ENCODE measurements at places on chromosomes 5 and 9.

GRCh38 chr5:107557051-107557658, 113.6 kb downstream of the EFNA5 start:
- DNase-seq: no peak

DNA sequence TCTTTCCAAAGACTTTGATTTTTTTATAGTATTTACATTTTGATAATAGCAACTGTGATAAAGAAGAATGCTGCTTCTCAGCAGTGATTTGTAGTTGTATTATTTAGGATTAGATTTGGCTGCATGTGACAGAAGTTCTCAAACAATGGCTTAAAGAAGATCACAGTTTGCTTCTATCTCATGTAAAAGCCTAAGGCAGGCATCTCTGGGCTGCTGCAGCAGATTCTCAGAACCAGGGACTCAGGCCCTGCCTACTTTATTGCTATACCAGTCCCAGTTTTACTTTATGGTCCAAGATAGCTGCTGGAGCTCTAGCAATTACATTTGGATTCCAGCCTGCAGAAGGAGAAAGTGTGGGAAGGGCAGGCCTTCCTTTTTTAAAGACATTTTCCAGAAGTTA, 8.8 kb upstream of the SNX2 start:
- no peak for DNase-seq

DNA sequence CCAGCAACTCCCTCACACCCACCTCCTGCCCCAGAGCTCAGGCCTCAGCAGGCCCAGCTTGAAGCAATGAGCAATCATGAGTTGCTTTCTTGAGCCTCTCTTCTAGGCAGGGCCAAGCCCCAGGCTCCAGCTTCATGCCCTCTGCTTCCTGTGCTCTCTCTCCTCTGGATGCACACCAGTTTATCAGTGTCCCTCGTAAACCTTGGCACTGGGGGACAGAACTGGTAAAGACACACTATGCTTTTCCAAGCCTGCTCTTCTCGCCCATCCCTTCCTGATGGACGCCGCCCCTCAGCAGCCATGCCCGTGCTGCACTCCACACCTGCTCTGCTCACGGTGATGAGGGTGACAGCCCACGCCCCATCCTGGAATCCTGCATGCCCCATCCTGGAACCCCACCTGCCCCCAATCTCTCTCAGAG, 49.4 kb upstream of the ORM1 start:
- no peak for DNase-seq

DNA sequence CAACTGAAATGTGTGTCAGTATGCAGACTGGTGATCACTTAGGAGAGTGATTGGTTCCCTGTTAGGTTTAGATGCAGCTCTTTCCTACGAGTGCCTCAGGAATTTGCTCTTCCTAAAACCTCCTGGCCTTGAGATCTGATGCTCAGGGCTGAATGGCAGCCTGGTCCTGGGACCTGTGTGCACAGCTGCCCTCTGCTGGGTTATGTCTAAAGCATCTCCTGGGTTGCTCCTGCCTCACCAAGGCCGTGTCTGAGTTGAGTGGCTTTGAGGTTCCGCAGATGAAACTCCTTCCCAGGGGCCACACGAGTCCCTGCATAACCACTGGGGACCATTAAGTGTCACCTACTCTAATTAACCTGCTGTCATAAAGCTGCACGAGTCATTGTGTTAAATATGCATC, 59.5 kb downstream of the MVB12B start:
- no peak for DNase-seq

GRCh38 chr9:116008278-116008677, 145.3 kb upstream of the PAPPA start:
- DNase-seq: no peak

- DNase-seq: no peak
Measured at GRCh38 chr5:58542709-58543108, 40.2 kb upstream of the RAB3C start.

- DNase-seq: no peak
Measured at GRCh38 chr5:1515311-1515920, 8.3 kb downstream of the LPCAT1 start.

DNA sequence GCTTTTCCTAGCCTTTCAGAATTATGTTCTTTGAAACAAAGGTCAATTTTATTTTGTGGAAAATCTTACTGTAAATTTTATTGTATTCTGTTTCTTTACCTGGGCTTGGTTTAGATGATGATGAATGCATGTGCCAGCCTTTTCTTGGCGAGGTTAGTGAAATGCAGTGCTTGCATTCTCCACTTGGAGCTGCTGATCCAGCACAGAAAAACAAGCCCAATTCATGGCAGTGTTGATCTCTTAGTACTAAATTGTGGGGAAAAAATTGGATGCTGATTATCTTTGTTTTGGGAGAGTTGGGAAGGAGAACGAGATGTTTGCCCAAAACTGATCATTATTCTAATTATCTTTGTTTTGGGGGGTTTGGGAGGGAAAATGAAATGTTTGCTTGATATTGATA, 3.7 kb downstream of the HABP4 start:
- DNase-seq: no peak

DNA sequence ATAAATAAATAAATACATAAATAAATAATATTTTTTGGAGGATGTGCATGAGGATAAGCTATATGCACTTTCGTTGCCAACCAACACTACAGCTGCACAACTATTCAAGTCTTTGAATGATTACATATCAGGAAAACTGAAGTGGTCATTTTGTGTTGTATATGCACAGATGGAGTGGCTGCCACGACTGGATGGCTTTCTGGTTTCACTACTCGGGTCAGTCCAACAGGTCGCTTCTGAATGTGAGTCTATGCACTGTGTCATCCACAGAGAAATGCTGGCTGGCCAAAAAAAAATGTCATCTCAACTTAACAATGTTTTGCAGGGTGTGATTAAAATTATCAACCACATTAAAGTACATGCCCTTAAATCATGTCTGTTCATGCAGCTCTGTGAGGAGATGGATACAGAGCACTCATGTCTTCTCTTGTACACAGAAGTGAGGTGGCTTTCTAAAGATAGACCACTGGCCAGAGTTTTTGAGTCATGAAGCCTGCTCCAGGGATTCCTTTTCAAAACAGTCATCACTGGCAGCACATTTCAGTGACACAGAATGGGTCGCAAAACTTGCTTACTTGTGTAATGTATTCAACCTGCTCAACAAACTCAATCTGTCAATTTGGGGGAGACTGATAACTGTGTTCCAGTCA, 589.8 kb upstream of the CYLC2 start:
- DNase-seq: no peak

GRCh38 chr9:16178294-16178693, 625.5 kb downstream of the CCDC171 start:
- DNase-seq: no peak

DNA sequence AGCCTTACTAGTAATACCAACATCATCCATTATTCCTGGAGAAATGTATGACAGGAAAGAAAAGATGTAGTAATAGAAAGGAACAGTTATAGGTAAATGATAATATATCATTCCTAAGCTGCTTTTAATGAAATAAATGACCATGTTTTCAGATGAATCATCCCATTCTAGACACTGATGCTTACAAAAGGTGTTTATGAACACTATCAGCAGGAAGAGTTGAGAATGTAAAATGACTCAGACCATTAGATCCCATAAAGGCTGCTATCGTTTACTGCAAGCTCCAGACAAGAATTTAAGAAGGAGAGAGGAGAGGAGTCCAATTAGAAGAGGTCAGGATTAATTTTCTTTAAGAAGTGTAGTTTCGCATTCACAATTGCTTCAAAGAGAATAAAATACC, 1033.5 kb downstream of the EFNA5 start:
- DNase-seq: no peak

GRCh38 chr5:416636-416960, 26.4 kb upstream of the EXOC3 start:
- no peak for DNase-seq

- no peak for DNase-seq
Measured at GRCh38 chr9:114264806-114265550, 57.9 kb upstream of the ORM1 start.

DNA sequence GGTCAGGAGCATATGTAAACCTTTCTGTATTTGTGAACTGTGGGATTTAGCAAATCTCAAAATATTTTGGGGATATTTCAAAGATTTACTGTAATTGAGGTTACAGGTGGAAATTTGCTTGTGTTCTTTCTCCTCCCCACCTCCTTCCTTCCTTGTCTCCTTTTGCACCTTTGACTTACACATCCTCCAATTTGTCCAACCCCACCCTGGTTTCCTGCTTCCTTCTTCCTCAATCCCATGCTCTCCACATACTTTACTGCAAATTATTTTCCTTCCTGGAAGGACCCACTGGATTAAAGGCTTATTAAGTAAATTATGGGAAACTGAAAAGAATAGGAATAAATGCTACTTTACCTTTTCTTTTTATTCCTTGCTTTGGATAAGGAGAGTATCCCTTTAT, 74.5 kb upstream of the LRRC70 start:
- no peak for DNase-seq

DNA sequence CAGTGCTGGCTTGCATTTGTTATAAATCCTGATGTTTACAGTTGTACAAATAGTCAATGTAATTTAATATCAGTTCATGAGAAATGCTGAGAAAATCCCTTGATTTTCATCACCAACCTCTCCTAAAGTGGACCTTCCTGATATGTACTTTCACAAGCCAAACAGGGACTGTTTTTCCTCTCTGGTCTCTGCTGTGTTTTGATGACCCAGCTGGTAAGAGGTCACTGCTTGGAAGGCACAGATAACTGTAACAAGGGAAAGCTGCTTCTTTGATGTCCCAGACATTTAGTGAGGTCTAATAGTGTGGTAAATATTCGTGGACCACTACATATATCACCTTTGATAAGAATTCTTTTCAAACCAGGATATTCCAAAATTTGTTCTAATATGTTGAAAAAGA, 68.7 kb upstream of the HAPLN1 start:
- no peak for DNase-seq

- DNase-seq: no peak
Measured at GRCh38 chr5:32589416-32589815, 4.1 kb downstream of the SUB1 start.

DNA sequence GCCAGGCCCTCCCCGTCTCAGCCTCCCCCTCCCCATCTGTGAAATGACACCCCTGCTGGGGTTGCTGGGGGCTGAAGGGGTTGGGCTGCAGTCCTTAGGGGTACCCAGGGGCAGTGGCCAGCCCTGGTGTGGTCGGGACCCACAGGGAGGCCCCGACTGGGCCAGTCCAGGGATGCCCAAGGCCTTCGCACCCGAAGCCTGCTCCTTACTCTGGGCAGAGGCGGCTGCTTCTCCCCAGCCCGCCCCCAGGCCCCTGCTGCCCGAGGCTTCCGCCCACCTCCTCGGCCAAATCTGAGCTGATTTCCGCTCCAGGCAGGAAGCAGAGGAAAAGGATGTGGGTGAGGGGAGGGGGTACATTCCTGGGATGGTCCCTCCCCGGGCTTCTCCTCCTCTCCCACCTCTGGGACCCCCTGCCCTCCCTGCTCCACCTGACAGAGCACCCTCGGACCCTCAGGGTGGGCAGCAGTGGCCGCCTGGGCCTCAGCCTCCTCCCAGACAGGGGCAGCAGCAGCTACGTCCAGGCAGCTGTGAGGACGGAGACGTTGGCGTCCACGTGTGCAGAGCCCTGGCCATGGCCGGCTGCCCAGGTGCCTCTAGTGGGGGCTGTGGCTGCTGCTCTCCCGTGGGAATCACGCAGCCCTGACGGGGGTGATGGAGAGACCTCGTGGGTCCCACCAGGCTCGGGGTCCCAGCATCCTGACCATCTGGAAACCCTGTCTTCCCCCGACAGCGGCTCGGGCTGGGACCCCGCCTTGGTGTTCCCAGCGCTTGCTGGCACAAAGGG, 4.2 kb upstream of the NRARP start:
- no peak for DNase-seq

DNA sequence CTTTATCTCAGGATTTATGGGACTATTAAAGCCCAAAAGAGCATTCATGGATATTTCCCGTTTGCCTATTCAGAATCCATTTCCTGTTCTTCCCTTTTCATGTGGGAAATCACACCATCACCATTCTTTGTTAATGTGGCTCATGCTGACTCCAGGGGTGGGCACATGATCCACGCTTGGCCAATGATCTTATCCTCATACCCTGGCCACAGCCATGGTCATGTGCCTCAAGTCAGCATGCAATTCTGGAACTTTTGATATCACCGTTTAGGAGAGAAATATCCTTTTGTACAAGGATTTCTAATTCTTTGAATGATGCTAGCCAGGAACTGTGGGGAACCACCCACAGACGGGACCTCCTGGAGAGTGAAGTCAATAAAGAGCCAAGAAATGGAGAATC, 272.2 kb downstream of the PRELID2 start:
- no peak for DNase-seq

DNA sequence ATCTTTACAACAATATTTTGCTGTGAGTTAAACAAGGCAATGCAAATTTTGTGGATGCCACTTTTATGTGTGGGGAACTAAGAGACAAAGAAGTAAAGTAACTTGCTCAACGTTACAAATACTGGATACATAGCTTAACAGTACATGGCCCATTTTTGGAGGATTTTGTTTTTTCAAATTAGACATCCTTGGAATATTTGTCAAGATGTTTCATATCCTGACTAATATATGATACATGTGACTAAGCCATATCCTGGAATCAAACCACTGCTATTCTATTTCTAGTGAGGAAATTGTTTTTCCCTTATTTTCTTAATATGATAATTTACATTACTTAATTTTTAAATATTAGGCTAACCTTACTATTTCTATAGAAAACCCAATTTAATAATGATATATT, 529.8 kb downstream of the DMRTA1 start:
- no peak for DNase-seq

GRCh38 chr5:169027501-169028061, 273.4 kb downstream of the SLIT3 start:
- no peak for DNase-seq

DNA sequence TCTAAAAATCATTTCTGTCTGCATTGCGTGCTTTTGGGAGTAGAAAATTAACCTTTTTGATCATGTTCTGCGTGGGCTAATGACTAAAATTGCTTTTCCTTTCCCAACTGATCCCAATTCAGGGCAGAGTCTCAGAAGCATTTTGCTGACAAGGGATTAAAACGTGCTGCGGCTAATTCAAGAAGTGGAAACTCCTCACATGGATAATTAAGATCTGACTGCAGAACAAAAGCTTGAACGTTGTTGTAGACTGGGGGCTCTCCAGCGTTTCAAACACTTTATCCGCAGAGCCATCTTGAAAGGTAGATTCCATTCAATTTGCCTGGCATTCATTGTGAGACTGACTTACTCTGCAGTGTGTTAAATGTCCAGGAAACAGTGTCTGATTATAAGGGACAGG, 485.3 kb upstream of the DMAC1 start:
- DNase-seq: no peak

DNA sequence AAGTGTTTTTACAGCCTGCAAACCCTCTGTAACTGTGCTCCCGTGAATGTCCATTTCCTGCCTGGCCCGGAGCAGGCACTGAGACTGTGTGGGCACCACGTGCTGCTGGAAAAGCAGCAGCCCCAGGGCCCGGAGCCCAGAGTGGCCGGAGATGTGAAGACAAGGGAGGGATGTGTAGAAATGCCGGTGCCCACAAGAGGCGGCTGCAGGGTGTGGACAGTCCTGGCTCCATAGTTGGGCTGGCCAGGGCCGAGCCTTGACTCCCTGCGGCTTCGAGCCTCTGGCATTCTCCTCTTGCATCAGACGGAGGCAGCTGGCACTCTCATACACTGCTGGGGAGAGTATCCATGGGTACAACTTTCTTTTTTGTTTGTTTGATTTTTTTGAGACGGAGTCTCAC, 13.2 kb upstream of the GFPT2 start:
- no peak for DNase-seq

- DNase-seq: no peak
Measured at GRCh38 chr9:117249799-117250198, 165.1 kb downstream of the ASTN2 start.
